NCI-H2107 (cell line): ENCODE measurements at places on chromosomes 4 and X.

- DNase-seq, result no peak
Measured at GRCh38 chr4:183714626-183715025, 55.5 kb downstream of the TRAPPC11 start.

DNA sequence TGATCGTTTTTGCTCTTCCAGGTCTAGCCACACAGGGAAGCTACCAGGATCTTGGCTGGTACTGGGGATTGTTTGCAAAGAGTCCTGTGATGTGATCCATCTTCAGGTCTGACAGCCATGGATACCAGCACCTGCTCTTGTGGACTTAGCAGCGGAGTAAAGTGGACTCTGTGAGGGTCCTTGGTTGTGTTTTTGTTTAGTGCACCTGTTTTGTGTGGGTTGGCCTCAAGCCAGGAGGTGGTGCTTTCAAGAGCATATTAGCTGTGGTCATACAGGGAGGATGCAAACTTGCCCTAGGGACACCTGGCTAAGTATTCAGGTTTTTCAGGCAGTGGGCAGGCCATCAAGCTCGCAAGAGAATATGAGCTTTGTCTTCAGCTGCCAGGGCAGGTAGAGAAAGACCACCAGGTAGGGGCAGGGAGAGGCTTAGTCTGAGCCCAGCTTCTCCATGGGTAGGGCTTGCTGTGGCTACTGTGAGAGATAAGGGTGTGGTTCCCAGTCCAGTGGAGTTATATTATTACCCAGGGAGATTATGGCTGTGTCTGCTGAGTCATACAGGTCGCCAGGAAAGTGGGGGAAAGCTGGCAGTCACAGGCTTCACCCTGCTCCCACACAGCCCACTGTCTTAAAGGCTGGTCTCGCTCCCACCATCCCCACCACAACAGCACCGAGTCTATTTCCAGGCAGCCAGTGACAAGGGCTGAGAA, 293.7 kb downstream of the PCDH18 start:
- peak; percentile 42 for DNase-seq

DNA sequence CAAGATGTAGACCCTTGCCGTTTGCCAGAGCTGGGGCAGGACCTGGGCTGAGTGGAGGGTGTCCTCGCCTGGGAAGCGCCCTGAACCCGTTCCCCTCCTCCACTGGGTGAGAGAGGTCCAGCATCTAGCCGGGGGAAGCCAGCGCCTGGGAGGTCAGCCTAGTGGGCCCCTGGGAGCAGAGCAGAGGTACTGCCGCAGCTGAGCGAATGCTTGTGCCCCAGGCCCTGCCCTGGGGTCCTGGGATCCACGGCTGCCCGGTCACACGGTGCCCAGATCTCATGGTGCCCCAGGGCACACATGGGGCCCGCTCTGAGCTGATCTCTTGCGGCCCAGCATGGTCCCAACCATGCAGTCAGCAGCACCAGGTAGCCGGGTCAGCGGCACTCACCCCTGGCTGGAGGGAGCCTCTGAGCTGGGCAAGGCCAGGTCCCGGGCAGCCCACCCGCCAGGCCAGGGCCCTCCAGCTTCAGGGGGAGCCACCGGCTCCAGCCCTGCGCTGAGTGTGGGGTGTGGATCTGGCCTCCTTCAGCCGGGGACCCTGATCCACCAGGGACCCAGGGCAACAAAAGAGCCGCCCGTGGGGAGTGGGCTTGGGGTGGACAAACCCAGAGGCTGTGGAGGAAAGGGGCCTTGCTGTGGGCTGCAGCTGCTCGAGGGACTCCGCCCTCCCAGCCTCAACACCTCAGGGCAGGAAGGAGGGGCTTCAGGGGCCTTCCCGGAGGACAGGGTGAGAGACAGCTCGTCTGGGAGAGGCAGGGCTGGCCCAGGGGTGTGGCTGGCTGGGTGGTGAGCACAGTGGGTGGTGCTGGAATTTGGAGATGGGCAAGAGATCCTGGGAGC, 4.1 kb upstream of the CPLX1 start:
- DNase-seq, result no peak

DNA sequence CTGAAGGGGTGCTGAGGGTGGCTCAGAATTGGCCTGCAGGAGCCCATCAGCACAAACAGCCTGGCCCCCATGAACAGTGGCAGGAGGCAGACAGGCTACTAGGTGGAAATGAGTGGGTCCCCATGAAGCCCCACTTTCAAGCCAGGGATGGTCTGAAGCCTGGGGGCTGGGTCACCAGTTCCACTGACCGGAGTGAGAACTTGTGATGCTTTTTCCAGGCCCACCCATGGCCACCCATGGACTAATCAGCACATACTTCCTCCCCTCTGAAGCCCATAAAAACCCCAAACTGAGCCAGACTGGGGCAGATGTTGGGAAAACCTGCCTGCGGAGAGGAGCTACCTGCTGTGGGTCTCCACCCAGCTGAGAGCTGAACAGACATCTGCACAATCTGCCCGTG, 284.1 kb downstream of the EVC2 start:
- DNase-seq, result no peak

GRCh38 chr4:101222156-101222845, 125.0 kb downstream of the PPP3CA start:
- no peak for DNase-seq

GRCh38 chrX:27078371-27078770, 384.8 kb downstream of the PPP4R3C start:
- DNase-seq, result no peak

DNA sequence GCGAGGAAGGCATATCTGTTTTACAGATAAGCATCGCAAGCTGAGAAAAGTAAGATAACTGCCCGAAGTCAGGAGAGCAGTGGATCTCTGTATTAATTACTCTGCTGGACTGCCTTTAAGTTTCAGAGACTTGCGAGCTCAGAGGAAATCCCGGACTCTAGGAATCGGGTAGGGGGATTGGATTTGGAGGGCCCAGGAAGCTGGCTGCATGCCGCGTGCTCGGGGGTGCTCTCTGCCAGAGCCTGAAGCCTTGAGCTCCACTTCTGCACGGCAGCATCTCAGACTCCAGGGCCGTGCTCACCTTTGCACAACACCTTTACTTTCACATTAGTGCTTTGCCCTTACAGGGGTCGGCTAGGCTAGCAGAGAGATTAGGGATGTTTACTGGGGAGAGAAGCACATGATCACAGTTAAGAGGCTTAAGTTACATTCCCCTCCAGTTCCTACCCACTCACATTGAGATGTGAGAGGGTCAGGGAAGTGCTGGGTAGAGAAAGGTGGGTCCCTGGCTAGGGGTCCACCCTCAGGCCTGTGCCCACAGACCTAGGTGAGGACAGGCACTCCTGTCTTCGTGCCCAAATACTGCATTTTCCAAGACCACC, 57.0 kb downstream of the TRIML1 start:
- DNase-seq, result no peak
